CD8-positive, alpha-beta memory T cell (primary cell): ENCODE measurements at places on chromosomes 2 and 18.

DNA sequence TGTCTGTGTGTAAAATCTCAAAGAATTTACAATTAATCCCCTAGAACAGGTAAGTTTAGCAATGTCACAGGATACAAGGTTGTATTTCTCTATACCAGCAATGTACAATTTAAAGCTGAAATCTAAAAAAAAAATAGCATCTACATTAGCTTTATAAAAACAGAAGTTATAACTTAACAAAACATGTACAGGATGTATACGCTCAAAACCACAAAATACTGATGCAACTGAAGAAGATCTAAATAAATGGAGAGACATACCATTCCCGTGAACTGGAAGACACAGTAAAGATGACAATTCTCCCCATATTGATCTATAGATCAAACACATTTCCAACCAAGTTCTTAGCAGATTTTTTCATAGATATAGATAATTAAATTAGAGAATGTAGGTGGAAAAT is 17.5 kb upstream of the RANBP2 start:
- DNase-seq = no peak

DNA sequence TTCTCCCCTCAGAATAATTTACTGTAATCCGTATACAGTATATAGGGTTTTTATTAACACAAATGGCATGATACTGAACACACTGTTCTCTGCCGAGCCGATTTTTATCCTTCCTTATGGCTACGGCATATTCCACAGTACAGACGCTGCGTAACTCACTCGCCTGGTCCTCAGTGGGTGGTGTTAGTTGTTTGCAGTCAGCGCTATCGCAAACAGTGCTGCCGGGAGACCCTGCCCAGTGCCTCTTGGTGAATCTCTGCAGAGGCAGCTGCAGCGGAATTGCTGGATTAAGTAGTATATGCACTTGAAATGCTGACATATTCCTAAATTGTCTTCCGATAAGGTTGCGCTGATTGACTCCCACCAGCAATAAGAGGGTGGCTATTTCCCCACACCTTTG is 73.9 kb downstream of the MARCO start:
- no peak for DNase-seq

- no peak for DNase-seq
Measured at GRCh38 chr2:109178968-109179367, 50.0 kb downstream of the SH3RF3 start.

DNA sequence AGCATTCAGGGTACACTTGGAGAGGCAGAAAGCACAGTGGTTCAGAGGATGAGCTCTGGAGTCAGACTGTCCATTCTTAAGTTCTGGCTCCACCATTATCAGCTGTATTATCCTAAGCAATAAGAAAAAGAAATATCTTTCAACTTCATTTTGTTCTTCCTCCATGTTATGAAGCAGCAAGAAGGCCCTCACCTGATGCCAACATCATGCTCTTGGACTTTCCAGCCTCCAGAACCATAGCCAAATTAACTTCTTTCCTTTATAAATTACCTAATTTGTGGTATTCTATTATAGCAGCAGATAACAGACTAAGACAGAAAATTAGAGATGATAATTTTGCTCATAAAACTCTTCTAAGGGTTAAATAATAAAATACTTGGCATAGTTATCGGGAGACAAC is 137.1 kb downstream of the RBMS1 start:
- no peak for DNase-seq

- DNase-seq = no peak
Measured at GRCh38 chr2:43314299-43314927, 88.0 kb upstream of the ZFP36L2 start.

GRCh38 chr2:221423210-221423804 is 148.8 kb downstream of the EPHA4 start:
- no peak for DNase-seq

DNA sequence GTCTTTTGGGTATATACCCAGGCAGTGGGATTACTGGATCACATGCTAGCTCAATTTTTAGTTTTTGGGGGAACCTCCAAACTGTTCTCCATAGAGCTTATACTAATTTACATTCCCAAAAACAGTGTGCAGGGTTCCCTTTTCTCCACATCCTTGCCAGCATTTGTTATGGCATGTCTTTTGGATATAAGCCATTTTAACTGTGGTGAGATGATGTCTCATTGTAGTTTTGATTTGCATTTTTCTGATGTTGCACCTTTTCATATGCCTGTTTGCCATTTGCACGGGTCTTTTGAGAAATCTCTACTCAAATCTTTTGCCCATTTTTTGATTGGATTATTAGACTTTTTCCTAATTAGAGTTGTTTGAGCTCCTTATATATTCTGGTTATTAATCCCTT is 8.0 kb downstream of the FASTKD1 start:
- no peak for DNase-seq

GRCh38 chr2:468648-469336 is 180.9 kb upstream of the ALKAL2 start:
- DNase-seq = no peak

DNA sequence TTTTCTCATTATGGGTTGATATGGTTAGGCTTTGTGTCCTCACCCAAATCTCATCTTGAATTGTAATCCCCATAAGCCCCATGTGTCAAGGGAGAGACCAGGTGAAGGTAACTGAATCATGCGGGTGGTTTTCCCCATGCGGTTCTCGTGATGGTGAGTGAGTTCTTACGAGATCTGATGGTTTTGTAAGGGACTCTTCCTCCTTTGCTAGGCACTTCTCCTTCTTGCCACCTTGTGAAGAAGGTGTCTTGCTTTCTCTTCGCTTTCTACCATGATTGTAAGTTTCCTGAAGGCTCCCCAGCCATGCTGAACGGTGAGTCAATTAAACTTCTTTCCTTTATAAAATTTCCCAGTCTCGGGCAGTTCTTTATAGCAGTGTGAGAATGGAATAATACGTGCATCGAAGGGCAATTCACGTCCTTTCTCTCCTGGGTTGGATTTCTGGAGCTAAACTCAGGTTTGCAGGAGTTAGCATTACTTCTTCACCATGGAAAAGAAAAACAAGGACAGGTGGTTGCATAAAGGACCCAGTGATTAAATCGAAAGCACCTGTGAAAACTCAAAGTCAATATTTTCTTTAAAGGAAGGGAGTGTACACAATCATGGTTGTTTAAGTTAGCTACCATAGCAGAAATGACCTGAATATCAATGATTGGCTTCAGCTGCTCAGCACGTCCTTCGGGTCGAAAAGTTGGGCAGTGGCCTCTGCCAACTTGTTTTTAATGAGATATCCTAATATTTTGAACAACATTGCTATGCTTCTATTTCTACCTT is 54.1 kb downstream of the CDC42EP3 start:
- DNase-seq = no peak

DNA sequence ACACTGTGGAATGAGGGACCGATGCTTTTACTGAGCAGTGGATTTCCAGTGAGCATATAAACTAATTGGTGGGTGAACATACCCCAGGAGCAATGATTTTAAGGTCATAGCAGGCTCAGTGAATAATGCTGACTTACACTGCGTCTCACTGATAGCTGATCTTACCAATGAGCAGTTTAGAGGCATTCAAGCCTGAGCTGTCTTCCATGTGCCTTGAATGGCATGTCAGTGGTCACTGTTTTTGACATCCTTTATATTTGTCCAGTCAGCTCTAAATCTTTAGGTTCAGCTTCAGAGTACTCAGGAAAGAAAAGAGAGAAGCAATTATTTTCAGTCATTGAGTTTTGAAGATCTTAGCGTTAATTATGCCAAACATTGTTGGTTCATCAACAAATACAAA is 88.3 kb downstream of the CAMKMT start:
- DNase-seq = no peak

GRCh38 chr2:241609859-241610793 is 26.8 kb downstream of the THAP4 start:
- DNase-seq = peak; percentile 89

- no peak for DNase-seq
Measured at GRCh38 chr2:222941510-222942032, 80.7 kb downstream of the ACSL3 start.
